ENCODE measurements at places on chromosomes 2 and 18.

DNA sequence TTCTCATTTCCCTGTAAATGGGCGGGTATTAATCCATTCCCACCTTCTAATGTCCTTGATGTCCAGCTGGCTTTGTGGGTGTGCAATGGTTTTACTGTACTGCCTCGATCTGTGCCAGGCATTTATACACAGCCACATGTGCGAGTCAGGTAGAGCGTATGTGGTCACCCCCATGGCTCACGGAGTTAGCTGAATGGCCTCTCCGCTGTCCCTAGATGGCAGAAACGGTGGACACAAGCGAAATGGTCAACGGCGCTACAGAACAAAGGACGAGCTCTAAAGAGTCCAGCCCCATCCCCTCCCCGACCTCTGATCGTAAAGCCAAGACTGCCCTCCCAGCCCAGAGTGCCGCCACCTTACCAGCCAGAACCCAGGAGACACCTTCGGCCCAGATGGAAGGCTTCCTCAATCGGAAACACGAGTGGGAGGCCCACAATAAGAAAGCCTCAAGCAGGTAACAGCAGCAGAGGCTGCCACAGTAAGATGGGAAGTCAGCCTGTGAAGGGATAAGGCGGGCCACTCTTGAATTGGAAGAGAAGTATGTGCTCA, 59.1 kb upstream of the EML6 start:
- no peak for DNase-seq

DNA sequence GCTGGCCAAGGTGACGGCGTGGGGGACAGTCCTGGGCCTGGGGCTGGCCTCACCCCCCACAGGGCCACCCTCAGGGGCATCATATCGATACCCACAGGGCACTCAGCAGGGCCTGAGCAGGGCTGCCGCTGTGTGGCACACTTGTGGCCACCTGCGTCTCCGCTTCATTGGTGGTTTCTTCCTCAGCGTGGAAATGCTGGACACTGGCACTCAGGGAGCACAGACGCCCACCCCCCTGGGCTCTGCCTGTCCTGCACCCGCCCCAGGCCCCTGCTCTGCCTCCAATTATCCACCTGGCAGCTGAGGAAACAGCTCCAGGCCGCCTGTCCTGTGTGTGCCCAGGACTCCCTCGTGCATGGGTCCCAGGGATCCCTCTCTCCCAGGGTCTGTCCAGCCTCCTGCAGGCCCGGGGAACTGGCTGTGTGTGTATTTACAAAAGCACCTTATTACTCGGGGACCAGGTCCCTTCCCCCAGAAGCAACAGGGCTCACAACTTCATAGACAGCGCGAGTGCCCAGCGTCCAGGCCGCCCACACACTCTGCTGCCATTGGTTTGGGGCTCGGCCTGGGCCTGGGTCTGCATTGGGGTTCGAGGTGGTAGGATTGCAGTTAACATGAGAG, 13.1 kb downstream of the CROCC2 start:
- DNase-seq: peak; percentile 12

GRCh38 chr18:1302861-1303260, 398.2 kb downstream of the ADCYAP1 start:
- no peak for DNase-seq

DNA sequence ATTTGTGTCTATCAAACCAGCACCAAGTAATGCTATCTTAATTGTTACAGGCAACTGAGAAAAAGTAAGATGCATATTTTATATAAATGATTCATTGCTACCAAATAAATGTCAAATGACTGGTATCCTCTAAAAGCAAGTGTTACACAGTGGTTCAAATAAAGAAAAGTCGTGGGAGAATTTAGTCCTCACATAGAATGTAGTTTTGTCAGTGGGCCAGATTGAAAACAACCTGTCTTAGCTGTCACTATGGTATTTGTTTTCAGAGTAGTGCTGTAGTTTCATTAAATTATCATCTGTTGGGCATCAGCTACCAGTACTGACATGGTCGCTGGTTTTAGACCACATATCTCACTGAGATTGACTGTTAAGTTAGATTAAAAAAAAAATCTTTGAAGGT, 10.2 kb upstream of the EIF2AK3 start:
- no peak for DNase-seq

- DNase-seq: no peak
Observed at GRCh38 chr2:1509271-1510065, 96.2 kb downstream of the TPO start.

GRCh38 chr2:12340164-12340563, 376.6 kb upstream of the TRIB2 start:
- DNase-seq: no peak

DNA sequence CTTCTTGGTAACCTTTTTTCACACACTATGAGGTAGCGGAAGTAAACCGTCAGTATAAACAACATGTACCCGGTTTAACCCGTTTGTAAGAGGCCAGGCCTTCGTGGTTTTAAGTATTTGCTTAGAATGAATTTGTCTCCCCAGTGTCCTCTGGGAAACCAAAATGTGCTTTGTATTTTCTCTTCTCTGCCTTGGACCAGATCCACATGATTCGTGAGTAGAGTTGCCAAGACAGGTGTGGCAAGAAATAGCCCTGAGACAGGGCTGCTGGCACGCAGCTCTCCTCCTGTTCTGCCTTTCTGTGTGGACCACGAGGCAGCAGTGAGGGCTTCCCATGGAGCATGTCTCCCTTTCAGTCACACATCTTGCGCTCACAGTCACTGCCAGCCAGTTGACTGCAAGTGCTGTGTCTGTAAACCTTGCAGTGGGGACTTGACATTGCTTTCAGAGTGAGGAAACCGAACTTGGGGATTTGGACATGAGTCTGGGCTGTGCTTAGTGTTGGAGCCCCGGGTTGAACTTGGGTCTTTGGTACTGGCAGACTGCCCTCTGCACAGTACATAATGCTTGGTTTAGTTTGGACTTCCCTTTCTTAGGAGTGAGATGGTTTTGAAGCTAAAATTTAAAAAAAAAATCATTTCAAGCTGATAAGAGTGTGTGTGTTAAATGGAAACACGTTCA, 19.1 kb downstream of the BCL2L11 start:
- no peak for DNase-seq

- no peak for DNase-seq
Observed at GRCh38 chr18:53790786-53791185, 433.7 kb downstream of the MBD2 start.

DNA sequence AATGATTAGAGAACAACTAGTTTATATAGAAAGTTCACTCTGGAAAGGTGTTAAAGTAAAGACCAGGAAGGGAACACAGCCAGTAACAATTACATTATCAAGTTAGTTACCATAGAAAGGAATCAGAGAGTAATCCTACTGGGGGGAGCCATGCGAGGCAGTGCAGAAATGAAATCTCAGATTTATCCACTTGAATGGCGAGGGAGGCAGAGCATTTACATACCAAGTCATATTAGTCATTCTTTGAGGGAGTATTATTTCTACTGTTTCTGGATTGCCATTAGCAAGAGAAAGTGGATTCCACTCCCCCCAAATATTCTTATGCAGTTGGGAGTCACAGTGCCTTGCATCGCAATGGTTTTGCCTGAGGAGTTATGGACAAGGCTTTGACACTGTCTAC, 472.7 kb upstream of the TRIB2 start:
- no peak for DNase-seq

DNA sequence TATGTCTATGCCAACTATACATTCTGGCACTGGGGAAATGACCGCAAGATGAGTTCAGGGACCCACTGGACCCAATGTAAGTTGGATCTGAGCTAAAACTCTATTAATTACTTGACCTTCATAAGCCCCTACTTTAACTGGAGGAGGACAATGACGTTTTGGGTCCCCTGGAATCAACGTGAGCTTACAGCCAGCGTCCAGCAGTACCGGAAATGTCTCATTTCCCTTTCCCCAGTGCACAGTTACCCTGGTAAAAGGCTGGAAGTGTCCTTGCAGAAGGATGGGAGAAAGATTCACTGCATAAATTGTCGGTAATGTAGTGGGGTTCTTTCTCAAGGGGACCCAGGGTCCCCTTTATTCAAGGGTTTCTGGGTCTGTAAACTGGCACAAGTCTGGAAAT, 1297.6 kb upstream of the ACVR2A start:
- no peak for DNase-seq

- no peak for DNase-seq
Observed at GRCh38 chr2:201542291-201542690, 90.8 kb downstream of the STRADB start.

- no peak for DNase-seq
Observed at GRCh38 chr2:161141033-161141432, 19.2 kb upstream of the TANK start.

DNA sequence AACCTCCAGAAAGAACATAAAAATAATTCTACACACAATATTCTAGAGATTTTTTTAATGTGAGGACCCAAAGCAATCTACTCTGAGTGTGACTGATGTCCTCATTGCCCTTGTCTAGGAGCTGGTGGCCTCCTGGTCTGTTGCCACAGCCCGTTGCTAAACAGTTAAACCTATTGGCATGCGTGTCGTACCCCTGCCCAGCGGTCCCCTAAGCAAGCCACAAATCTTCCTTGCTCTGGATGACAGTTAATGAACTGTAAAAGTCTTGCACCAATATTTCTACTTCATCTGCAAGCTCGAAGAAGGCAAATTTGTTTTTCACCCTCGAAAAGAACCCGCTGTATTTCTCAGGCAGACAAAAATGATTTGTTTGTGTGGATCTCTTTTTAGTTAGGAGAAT, 489.1 kb upstream of the MEX3C start:
- DNase-seq: no peak

- no peak for DNase-seq
Observed at GRCh38 chr2:43106559-43107527, 119.6 kb downstream of the ZFP36L2 start.

GRCh38 chr2:107363806-107364205, 462.9 kb upstream of the RGPD4 start:
- DNase-seq: no peak

DNA sequence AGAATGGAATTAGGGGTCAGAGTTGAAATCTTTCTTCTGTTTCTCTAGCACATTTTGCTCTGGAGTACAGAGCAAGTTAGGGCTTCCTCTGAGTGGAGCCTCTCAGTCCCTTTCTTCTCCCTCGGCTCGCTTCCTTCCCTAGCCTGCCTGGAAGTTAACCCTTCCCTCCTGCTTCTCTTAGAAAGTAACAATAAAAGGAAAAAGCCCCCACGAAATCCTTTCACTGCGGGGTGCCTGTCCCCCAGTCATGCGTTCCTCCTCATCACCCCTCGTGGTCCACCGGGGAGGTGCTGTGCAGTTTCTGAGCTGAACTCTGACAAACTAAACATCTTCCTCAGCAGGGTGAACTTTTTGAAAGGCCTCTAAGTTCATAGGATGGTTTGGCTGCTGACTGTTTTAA, 2.0 kb downstream of the IGFBP2 start:
- DNase-seq: no peak

GRCh38 chr2:207397917-207398655, 131.7 kb upstream of the CREB1 start:
- DNase-seq: no peak

DNA sequence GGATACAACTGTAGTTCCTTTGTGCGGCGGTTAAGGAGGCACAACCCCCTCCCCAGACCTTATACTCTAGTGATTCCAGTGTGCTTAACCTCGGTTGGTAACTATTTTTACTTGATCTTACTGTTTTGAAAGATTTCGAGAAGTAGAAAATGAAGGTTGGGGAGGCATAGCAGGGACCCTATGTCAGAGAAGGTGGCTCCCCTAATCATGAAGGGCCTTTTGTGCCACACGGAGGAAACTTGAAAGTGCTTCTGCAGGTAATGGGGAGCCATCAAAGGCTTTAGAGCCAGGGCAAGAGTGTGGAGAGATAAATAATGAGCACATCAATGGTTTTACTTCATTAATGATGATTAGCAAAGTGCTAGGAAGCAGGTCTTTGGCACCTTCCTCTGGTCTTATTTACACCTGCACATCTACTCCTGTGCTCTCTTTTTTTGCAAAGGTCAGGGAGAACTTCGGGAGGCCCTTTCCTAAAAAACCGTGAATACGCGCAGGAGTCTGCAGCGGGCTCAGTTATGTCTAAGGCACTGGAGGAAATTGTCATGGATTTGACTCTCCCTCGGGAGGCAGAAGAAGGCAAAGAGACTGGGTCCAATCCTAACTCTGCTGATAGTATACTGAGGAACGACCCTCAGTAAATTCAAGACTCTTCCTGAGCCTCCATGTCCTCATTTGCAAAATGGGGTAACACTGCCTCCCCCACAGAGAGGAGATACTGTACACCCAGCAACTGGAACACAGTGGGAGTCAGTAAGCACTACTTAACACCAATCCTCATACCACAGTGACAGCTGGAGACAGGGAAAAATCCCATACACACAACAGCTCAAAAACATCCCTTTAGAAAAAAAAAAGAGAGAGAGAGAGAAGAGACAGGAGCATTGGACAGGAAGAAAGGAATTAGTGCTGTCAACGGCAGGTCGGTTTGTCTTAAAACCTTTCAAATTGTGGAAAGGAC, 81.6 kb downstream of the DDX1 start:
- no peak for DNase-seq

DNA sequence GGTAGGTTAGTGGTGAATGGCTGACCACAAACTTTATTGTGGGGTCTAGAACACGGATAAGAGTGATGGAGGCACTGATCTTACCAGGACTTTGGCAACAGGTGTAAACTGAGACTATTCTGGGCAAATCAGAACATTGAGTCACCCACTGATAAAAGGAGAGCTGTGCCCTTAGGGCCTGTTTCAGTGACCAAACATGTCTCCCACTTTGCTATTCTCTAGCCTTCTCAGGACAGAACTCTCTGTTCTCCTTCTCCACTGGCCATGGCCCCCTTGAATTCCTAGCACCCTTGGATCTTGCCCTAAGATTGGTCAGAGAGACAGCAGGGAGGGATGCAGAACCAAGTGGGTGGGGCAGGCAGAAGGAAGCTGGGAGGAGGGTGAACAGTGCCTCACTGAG, 18.3 kb downstream of the TRPM8 start:
- no peak for DNase-seq

DNA sequence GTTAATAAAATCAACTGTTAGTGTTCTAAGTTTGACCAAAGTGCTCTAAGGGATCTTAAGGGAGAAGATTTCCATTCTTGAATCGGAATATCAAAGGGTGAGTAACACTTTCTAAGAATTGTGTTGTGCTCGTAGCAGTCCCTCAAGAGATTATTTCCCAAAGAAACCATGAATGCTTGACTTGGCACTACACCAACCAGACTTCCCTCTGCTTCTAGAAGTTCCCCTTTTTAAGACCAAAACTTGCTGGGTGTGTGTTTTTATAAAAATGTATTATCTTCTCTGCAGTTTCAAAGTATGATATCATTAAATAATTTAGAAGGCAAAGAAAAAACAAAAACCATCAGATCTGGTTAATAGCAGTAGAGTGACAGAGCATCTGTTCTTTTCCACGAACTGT, 522.0 kb upstream of the FAM98A start:
- DNase-seq: no peak

DNA sequence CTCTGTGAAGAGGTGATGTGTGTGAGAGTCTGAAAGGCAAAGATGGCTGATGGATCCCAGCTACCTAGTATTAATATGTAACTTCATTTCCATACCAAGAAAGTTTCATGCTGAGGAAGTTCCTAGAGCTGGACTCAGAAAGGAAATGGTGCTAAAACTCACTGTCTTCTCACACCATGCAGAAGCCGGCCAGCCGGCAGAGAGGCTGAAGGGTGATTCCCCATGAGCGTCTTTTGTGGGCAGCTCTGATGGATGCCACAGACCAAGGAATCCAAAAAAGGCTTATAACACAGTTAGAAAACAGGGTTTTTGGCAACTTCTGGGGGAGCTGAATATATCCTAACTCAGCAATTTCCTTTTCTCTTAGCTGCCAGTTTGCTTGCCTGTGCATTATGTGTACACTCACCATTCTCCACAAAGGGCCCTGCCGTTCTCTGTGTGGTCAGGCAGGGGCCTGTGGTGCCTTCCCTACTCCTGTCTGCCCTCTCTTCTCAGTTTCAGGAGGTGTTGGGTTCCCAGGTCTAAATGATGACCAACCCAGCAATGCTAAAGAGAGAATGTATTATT, 289.4 kb downstream of the MTX2 start:
- DNase-seq: no peak
